ENCODE measurements at places on chromosomes 5 and 9.

DNA sequence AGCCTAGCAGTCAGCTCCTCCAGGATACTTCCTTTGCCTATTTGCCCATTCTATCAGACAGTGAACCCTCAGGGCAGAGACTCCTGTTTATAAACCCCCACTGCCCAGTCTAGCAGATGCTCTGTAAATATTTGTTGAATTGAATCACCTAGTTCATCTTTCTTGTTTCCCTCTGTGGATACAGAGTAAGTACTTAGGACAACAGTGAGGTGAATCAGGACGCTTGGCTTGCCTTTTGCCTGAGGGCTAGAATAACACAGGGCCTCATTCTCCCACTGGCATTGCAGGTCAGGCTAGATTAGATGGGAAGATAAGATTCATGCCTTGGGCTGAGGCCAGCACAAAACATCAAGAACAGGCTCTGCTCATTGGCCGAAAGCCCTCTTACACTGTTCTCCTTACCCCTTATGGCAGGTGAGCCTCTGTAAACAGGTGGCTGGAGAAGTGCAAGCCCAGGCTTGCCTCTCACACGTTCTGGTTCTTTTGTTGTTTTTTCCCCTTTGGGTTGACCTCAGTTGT, 22.2 kb downstream of the TNFSF8 start:
- DNase-seq = peak; percentile 97

- peak; percentile 91 for DNase-seq
Measured at GRCh38 chr5:178826216-178826615, 33.5 kb upstream of the ZNF354B start.

DNA sequence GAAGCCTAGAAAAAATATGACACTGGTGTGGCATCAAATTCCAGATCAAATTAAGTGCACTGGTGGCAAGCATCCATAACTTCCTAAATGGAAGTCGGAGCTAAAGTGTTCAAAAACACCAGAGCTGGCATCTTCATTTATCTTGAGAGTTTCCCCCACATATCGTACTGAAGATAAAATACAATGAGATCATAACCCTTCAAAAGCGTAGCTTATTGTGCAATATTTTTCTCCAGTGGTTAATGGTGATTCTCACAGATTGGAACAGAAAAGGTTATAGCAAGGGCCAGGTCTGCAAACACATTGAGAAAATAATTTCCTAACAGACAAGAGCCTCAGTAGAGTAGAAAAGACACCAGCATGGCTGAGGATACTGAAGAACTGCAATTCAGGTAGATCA, 147.6 kb downstream of the SEMA5A start:
- DNase-seq = no peak

DNA sequence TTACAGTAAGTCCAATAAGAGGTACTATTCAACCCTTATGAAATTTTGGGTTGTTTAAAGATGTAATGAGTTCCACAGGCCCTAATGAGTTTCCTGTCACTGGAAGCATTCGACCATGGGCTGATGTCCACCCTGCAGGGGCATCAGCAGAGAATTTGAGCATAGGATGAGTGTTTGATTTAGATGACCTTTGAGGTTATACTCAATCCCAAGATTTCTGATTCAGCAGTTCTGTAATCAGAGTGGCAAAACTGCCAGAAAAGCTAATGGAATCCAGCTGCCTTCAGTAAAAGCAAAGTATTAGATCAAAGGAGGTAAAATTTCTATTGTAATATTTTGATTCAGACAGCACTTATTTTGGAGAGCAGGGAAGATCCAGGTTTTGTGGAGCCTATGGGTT, 68.3 kb downstream of the COX7C start:
- DNase-seq = no peak
